Activated naive CD8-positive, alpha-beta T cell treated with anti-CD3 and anti-CD28 coated beads for 36 hours (primary cell): ENCODE measurements at places on chromosomes 16 and 17. TPM values are rescaled to one million over a fixed set of nuclear protein-coding genes. Genes with fewer than 3 reads are reported as not detected.

The TM4SF5 gene
- not detected for total RNA-seq

The TNFRSF13B gene
- total RNA-seq, result 0.52 TPM

The TOP3A gene
- total RNA-seq, result 56.9 TPM

The ORMDL3 gene
- 59.1 TPM for total RNA-seq

The KRT31 gene
- not detected for total RNA-seq

The GUCY2D gene
- not detected for total RNA-seq

The TMC7 gene
- not detected for total RNA-seq

The PPL gene
- total RNA-seq, result not detected

The KRTAP16-1 gene
- not detected for total RNA-seq

The FOXL1 gene
- total RNA-seq, result not detected

The CLEC18B gene
- 0.39 TPM for total RNA-seq

The CRYBA1 gene
- total RNA-seq, result not detected

The NPIPB2 gene
- 6.2 TPM for total RNA-seq

The TBC1D3L gene
- total RNA-seq, result 4.7 TPM

The CIITA gene
- 1.4 TPM for total RNA-seq

The C1QL1 gene
- not detected for total RNA-seq

The ABCA10 gene
- total RNA-seq, result 0.12 TPM

The CCL8 gene
- not detected for total RNA-seq

The ADAD2 gene
- total RNA-seq, result 1.5 TPM

The QPRT gene
- total RNA-seq, result 5.4 TPM

The KRTAP3-3 gene
- total RNA-seq, result not detected

The C16orf96 gene
- 0.08 TPM for total RNA-seq

The TP53TG3C gene
- total RNA-seq, result not detected

The KAT2A gene
- total RNA-seq, result 51.6 TPM

The CCDC144A gene
- 2.0 TPM for total RNA-seq

The KRT33A gene
- total RNA-seq, result not detected
